Pancreas (tissue), 10 donors: ENCODE measurements at places on chromosomes 6 and 20.

DNA sequence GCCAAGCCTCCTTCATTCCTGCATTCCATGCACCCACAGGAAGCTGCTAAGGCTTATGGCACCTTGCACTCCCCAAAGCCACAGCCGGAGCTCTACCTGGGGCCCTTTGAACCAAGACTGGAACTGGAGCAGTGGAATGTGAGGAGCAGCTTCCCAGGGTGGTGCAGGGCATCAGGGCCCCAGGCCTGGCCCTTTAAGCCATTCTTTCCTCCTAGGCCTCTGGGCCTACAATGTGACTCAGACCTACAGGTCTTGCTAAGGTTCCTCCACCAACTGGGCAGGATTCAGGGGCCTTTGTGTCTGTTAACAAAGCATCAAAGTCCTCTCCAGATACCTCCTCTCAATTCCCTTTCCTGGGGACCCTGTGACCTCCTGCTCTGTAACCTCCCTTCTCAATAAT lies 36.2 kb downstream of the SF3B5 start:
- DNase-seq = no peak

- no peak for DNase-seq
These were observed 108.7 kb downstream of the FYN start for GRCh38 chr6:111764238-111765175.

- DNase-seq = no peak
These were observed 100.9 kb downstream of the FUT9 start for GRCh38 chr6:96116674-96117073.

DNA sequence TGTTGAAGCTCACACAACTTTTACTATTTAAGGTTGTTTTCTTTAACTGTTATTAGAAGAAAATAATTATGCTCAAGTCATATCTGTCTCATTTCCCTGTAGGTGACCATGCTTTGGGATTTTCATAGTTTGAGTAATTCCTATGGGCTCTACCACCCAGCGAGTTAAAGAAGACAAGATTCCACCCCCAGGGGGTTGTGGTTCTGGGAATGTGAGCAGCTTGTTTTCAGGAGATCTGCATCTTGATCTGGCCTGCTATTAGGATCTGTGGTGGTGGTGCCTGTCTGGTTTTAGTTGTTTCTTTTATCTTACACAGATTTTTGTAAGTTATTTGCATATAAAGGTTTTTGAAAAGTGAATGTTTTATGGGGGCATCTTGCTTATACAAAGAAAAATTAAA lies 20.2 kb upstream of the REV3L start:
- DNase-seq = no peak

GRCh38 chr6:11920566-11920965 lies 91.5 kb upstream of the HIVEP1 start:
- DNase-seq = no peak

DNA sequence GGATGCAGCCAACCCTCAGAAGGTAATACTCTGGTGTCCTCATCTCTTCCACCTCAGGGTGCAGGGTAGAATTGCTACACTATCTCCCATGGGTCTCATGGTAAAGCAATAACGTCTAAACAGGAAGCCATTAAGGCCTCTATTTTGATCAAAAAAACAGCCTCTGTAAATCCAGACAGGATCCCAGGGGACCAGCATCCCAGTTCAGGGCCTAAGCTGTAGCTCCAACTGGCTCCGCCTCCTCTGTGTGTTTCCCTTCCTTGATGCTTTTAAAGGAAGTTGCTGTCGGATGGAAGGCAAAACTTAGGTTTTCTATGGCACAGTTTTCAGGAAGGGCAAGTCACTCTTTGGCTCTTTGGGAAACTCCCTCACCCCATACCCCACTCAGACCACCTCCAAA lies 222.0 kb downstream of the MAFB start:
- no peak for DNase-seq

DNA sequence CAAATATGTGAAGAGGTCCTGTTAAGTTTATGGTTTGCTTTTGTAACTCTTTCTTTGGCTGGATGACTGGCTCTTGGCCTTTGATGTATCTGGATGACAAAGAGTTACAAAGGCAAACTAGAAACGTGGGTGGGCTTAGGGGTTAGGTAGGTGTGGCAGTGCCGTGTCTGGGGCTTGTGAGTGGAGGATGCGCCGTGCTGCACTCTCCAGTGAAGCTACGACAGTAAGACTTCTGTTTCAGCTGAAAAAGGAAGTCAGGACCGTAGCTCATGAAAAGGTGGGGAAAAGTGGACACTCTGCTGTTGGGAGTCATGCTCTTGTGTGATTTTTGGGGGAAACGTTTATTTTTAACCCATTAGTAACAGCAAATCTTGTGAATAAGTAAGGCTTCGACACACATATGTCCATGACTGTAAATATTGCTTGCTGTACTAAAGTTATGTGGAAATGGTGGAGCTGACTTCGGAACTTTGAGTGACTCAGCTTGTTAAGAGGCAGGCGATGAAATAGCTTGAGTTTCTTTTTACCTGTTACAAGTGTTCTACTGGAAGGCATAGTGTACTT lies 45.6 kb downstream of the DUSP22 start:
- no peak for DNase-seq

GRCh38 chr6:63597141-63598048 lies 25.1 kb downstream of the LOC128125822 start:
- no peak for DNase-seq

GRCh38 chr6:167103041-167103891 lies 19.6 kb upstream of the CCR6 start:
- DNase-seq = no peak

- no peak for DNase-seq
These were observed 59.8 kb downstream of the LAMP5 start for GRCh38 chr20:9574181-9574580.

- DNase-seq = no peak
These were observed 20.5 kb downstream of the CAPN11 start for GRCh38 chr6:44179072-44179536.

- no peak for DNase-seq
These were observed 27.8 kb upstream of the LGSN start for GRCh38 chr6:63347599-63347998.

- no peak for DNase-seq
These were observed 162.4 kb upstream of the MMS22L start for GRCh38 chr6:97445407-97445806.

DNA sequence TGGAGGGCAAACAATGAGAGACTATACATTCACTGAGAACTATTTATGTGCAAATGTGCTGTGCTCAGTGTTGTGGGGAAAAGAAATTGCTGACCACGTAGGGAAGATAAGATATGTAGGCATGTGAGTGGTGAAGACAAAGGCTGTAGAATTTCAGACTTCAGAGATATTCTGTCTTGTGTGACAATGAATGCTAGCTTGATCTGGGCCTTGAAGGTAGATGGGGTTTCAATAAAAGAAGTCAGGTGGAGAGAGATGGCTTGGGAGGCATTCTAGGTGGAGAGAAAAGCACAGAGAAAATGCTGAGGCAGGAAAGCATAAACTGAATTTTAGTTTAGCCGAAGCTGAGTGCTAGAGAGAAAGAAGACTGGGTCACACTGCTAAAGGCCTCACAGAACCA lies 56.8 kb upstream of the EEF1A1 start:
- no peak for DNase-seq

GRCh38 chr6:43804550-43805223 lies 34.7 kb downstream of the VEGFA start:
- peak; percentile 90 for DNase-seq

DNA sequence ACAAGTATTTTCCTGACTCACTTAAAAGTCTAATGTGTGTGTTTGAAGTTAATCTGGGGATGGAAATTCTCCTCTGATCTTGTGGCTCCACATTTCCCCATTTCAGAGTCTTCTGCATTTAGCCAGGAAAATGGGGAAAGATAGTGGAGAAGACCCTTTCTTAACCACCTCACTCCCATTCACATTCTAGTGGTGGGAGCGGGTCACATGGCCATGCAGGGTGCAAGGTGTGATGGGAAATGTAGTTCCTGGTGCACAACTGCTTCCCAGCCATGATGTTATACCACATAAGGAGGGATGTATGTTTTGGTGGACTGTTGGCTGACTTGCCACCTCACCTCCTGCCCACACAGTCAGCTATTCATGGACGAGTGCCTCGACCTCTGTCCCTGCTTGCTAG lies 61.8 kb downstream of the BANF2 start:
- DNase-seq = no peak

DNA sequence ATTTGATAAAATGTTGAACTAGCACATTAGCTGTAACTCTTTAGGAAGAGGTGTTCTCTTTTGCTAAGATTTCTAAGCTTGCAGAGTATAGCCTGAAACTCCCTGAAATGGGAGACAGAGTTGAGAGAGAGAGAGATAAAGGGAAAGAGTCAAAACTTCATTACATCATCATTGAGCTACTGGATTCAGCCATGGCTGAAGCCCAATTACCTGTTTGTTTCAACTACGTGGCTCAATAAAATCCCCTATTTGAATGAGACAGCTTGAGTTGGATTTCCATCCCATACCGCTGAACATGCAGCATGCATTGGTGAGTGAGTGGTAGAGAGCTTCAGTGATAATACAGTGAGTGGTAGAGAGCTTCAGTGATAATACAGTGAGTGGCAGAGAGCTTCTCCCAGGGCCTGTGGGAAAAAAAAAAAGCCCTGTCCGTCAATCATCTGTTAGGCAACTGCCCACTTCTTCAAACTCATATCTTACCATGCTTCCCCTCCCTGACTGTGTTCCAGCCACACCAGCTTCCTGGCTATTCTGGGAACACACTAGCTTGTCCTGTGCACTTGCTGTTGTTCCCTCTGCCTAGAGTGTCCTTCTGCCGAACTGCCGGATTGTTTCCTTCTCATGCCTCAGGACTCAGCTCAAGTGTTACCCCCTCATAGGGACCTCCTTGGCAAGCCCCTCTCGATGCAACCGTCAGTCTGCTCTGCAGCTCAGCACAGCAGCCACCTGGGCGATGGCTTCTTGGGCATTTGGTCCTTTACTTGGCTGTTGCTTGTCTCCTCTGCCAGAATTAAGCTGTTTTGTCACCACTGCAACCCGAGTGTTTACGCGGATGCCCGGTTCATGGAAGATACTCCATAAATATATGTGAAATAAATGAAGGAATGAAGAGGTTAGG lies 91.3 kb upstream of the EYA2 start:
- no peak for DNase-seq

GRCh38 chr6:158388727-158389126 lies 76.5 kb downstream of the TULP4 start:
- no peak for DNase-seq

- DNase-seq = no peak
These were observed at the start of gene HLA-DPB1 for GRCh38 chr6:33075568-33076405. HLA-DPB1 (plus strand) TSS chr6:33075990; CDS start chr6:33076042, 52 bp downstream.

DNA sequence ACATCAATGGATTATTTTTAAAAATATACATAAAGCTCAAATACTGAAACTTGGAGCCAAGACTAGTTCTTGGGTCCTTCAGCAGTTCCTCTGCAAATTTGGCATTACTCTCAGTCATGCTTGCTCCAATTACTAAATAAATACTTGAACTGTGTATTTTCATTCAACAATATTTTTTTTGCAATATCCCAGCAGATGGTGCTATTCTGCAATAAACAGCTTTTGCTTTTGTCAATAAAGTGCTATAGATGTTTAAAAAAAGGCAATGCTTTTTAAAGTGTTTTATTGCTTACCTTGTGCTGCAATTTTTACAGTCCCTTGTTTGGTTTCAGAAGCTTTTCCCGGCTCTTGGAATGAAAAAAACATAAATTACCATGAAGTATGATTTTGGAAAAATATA lies 243.4 kb downstream of the TRDN start:
- DNase-seq = no peak

DNA sequence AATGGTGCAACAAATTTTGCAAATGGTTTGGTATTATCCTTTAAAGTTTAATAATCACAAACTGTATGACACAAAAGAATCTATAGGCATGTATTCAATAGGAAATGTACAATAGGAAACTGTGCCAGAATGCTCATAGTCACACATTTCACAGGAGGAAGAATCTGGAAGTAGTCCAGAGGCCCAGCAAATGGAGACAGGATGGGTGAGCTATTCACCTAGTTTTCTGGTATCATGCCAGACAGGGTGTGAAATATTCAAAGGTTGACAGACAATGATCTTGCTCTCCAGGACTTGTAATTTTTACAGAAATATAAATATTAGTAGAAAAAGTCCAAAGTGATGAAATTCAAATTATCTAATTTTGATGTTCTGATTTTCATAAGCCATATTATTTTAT lies 520.1 kb upstream of the IMPG1 start:
- no peak for DNase-seq

DNA sequence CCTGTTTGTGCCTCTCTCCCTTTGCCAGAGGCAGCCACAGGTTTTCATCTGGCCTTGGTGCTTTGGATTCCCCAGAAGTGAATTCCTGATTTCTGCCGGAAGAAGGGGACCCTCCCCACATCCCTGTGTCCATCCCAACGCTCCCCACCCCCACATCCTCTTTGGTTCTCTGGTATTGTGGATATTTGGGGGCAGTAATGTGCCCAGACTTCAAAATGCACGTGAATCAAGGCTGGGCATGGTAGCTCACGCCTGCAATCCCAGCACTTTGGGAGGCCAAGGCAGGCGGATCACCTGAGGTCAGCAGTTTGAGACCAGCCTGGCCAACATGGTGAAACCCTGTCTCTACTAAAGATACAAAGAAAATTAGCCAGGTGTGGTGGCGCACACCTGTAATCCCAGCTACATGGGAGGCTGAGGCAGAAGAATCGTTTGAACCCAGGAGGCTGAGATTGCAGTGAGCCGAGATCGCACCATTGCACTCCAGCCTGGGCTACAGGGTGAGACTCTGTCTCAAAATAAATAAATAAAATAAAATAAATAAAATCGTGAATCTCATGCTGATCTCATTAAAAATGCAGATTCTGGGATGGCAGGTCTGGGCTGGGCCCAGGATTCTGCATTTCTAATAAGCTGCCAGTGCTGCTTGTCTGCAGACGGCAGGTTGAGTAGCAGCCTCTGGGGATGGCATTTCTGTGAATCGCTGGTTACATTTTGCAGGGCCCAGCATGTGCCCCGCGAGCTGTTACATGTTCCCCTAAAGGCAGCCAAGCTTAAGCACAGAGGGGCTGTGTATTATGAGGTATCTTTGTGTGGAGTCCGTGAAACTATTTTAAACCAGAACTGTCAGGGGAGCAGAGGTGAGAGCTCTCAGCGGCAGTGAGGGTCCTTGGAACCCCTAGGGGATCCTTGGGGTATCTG lies 49.0 kb downstream of the SYNJ2 start:
- no peak for DNase-seq

- no peak for DNase-seq
These were observed 626.5 kb upstream of the MAP3K7 start for GRCh38 chr6:91213229-91213901.

DNA sequence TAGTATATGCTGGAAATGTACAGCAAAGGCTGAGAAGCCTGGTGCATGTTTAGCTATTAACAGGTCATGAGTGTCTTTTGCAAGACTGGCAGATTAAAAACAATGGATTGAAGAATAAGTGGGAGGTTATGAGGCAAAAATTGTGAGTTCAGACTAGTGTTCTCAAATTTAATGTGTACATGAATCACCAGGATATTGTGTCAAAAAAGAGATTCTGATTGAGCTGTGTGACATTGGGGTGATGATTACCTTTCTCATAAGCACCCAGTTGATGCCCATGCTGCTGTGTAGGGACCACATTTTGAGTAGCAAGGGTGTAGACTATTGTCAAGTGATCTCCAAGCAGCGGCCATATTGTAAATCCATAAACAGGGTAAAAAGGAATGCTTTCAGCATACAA lies 44.8 kb downstream of the MAP3K5 start:
- DNase-seq = no peak

- no peak for DNase-seq
These were observed 90.2 kb upstream of the RIPOR2 start for GRCh38 chr6:25025919-25026301.

- DNase-seq = no peak
These were observed 290.5 kb upstream of the CDH4 start for GRCh38 chr20:60961551-60961950.
